ENCODE measurements at places on chromosomes 11 and 22. TPM values are rescaled to one million over a fixed set of nuclear protein-coding genes. Genes with fewer than 3 reads are reported as not detected.
A peak's percentile ranks its signal among the peaks of the same experiment; 100 is the strongest.

The DLG2 gene
- 0.23 TPM for polyA plus RNA-seq

The IL10RA gene
- polyA plus RNA-seq: 0.98 TPM

The ACRV1 gene
- 0.03 TPM for polyA plus RNA-seq

The OR8J1 gene
- not detected for polyA plus RNA-seq

The SUSD2 gene
- 1.4 TPM for polyA plus RNA-seq

The CDC42BPG gene
- 0.04 TPM for polyA plus RNA-seq

DNA sequence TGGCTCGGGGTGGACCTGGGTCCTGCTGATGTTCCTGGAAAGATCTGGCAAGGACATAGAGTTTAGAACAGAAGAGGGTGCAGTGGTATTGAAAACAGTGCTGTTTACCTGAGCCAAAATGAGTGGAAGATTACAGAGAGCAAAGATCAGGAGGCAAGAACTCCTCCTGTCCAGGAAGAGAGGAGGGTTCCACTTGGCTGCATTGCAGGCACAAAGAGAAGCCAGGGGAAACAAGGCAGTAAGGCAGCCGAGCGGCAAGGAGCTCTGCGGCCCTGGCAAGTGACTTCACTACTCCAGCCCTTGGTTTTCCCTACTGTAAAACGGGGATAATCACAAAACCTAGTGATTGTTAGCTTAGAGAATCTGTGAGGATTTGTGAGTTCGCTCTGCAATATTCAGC is 3.7 kb upstream of the PACSIN2 start:
- no peak for DNase-seq

GRCh38 chr11:117519170-117519569 is 191.5 kb downstream of the CEP164 start:
- no peak for DNase-seq

DNA sequence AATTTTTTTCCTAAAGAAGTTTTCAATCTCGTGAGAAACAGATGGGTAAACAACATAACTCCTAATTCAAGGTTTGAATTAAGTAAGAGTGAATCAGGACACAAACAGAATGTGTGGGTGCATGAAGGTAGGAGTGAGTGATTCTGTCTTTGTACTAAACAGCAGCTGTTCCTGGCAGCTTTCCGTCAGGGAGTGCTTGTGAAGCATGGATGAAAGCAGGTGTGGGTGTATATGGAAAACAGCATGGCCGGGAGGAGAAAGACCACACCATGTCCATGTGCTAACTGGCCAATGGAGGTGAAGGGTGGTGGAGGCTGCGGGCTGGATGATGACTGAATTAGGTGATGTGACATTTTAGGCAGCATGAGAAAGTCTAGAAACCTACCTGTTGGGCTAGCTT is 49.6 kb downstream of the BARX2 start:
- DNase-seq: no peak

- no peak for DNase-seq
Observed at GRCh38 chr11:69240332-69241074, 53.5 kb upstream of the MYEOV start.

DNA sequence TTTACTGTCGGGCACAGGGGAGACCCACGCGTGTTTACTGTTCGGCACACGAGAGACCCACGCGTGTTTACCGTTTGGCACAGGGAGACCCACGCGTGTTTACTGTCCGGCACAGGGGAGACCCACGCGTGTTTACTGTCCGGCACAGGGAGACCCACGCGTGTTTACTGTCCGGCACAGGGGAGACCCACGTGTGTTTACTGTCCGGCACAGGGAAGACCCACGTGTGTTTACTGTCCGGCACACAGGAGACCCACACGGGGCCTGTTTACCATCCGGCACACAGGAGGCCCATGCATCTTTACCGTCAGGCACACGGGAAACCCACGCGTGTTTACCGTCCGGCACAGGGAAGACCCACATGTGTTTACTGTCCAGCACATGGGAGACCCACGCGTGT is 525.1 kb downstream of the BRD1 start:
- DNase-seq: no peak

DNA sequence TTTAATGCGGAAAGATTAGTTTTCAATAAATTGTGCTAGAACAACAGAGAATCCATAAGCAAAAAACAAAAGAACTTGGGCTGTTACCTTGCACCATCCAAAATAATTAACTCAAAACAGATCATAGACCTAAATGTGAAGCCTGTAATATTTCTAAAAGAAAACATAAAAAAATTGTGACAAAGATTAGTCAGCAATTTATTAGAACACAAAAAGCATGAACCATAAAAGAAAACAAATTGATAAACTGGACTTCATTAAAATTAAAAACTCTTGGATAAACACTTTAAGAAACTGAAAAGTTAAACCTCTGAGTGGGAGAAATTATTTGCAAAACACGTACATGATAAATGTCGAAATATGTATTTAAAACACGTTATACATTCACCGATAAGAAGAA is 21.5 kb downstream of the DDI1 start:
- DNase-seq: no peak

DNA sequence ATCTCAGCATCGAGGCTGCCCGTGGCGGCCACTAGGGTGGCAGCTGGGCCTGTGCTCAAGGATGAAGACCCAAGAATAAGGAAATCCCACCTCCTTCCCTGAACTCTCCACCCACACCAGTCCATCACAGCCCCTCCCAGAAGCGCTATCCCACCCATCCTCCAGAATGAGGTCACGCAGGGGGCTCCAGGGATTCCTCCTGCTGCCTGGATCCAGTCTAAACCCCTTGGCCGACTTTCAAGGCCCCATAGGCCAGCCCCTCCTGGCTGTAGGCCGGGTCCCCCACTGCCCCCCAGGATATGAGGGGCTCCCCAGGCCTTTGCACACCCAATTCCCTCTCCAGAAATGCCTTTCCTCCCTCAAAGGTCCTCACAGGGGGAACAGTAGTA is 19.0 kb upstream of the SCGB1A1 start:
- no peak for DNase-seq

DNA sequence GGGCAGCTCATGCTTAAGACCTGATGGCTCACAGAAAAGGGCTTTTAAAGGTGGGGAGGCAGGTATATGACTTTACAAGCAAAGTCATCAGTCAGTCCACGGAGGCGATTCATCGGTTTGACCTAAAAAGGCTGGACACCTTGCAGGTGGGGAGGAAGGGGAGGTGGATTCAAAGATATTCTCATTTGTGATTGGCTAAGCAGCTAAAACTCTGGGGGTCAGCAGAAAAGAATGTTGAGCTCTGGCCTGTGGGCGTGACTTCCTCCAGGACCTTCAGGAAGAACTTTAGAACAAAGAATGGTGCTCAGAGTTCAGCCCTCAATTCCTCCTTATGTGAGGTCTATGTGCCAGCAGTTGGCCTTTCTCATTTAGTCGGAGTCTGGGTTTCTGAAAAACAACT is 78.3 kb upstream of the LMO1 start:
- no peak for DNase-seq

GRCh38 chr11:118895093-118896039 is 11.7 kb downstream of the CXCR5 start:
- no peak for DNase-seq

- DNase-seq: no peak
Observed at GRCh38 chr11:122746050-122746478, 90.5 kb downstream of the UBASH3B start.

DNA sequence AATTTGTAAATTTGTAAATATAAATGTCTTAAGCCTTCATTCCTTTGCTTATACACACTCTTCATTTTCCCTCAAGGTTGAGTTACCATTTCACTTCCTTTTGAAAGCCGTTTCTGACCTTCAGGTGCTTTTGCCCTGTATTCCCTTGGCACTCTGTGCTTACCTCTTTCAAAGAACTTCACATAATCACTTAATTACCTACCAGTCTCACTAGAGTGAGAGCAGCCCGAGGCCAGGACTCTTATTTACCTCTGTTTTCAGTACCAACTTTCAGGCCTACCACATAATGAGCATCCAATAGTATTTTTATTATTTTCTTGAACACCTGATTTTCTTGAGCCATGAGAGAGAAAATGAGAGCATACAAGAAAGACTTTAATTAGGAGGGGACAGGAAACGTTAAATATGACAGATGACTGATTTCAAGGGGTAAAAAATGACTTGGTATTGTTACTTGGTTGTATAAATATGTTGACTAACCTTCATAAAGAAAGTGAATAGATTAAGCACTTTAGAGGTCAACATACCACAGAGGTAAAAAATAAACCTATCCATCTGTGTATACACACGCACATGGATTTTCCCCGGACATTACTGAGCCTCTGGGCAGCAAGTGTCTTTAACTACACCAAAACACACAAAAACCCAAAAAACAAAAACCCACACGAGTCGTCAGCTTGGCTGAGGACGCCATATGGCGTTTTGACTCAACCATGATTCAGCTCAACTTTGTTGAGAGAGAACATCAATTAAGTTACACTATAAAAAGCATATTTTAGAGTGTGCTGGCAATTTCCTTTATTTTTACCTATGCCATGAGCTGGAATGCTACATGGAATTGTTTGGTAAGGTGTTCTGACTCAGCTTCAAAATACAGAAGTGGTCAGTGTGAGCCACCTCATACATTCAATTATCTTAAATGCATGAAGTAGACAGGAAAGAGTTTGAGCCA is 7.6 kb downstream of the ATXN10 start:
- no peak for DNase-seq

DNA sequence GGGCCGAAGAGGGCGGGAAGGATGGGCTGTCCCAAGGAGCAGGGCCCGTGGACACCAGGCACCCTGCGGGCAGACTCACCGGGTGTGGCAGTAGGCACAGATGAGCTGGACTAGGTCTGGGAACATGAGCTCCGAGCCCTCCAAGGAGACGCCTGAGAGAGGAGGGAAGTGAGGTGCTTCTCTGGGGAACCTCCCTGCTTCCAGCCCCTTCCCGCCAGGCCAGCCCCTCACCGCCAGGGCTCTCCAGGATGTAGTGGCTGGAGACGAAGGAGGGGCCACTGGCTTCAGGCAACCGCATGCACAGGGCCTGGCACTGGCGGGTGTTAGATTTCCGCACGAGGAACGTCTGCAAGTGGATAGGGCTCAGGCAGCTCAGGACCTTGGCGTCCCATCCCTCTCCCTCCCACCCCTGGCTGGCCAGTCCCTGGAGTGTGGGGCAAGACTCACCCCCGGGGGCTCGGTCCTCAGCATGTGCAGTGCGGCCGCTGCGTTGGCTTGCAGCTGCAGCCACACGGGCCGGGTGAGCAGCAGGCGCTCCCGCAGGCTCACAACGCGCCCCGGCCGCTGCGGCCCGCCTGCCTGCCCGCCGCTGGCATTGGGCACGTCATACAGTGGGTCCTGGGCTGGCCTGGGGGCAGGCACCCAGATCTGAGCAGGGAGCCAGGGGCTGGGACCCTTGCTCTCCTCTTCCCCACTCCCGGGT is 552 bp downstream of the RIN1 start:
- peak; percentile 47 for DNase-seq

DNA sequence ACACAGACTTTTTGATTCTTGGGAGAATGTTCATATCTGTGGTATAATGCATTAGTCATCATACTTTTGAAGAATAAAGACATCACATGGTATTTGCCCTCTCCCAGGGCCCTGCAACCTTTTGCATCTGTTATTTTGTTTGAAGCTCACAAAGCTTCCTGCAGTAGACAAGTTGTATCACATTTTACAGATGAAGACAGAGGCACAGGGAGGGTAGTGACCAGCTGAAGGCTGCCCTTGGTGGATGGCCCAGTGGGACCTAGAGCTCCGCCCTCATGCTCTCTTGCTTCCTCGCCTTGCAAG is 66.4 kb downstream of the UBASH3B start:
- no peak for DNase-seq

GRCh38 chr11:92296138-92296515 is 71.5 kb downstream of the FAT3 start:
- no peak for DNase-seq

DNA sequence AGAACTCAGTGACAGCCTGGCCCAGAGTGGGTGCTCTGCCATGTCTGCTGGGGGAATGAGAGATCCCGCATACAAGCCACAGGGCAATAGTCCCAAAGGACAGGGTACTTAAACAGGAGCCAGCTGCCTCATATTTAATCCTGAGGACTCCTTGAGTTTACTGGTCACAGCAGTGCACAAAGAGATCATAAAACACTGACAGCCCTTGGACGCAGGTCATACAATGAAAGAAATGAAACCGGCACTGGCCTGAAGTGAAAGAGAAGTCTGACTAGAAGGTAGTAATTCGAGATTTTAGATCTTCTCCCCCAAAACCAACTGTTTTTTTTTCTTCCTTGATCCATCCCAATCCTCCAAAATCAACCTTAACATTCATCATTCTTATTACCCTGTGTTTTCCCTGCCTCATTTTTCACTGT is 299.8 kb upstream of the SYN3 start:
- no peak for DNase-seq

- DNase-seq: no peak
Observed at GRCh38 chr11:61138935-61139334, 22.3 kb downstream of the VPS37C start.

- DNase-seq: no peak
Observed at GRCh38 chr11:122229481-122230384, 113.7 kb upstream of the BLID start.

DNA sequence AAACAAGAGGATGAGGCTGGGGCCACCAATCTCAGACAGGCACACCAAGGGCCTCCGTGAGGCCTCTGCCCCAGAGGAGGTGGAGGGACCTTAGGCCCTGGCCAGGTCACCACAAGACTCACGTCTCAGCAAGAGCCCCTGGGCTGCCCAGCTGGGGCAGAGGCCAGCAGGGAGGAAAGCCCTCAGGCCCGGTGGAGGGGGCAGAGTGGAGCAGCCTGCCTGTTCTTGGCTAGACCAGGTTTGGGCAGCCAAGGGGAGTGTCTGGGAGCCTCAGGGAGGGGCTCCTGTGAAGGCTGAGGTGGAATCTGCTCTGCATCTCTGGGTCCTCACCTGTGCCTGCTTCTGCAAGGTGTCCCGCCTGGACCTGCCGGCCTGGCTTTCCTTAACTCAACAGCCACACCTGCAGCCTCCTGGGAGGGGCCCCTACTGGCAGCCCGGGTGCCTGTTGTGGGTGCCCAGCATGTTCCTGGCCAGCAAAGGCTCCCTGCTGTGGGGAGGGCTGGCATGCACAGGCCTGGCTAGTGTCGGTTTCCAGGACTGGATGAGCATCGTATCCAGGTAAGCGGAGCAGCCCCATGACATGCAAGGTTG is 11.9 kb downstream of the TTLL12 start:
- DNase-seq: no peak

Measured in psoas muscle (tissue), 8 donors.